ENCODE measurements at places on chromosomes 3 and 15.
A peak's percentile ranks its signal among the peaks of the same experiment; 100 is the strongest.

DNA sequence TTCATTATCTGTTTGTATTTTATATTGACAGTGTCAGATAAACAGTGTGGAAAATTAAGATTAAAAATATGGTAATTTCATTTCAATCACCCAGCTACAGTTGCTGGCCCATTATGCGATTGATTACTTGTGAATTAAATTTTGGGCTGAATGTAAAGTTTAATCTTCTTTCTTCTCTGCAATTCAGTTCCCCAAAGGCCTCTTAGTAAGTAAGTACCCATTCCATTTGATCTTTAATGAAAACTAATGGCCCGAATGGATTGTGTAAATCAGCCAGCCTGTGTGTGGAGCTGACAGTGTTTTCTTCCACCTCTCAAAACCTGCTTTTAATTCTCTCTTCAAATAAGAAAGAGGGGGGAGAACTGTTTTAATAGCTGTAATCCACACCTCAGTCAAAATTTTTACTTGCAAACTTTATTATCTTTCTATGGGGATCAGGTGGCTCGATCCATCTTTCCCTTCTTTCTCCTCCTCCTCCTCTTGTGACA is 307.1 kb downstream of the IL20RB start:
- no peak for DNase-seq

DNA sequence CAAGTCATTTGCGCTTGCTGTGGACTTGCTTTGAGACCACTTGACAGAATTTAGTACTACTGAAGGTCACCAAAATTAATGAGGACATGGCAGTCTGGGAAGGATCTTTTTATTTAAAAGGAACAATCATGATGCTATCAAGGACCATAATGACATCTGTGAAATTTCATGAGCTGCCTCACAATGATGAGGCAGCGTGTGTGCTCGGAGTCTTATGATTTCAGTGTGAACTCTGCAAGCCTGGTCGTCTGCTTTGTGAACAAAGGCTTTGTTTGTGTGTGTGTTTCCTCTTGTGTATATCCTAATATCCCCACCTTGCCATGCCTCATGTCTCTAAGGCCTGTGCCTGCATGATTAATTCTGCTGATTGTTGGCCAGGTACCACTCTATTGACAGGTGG is 46.7 kb downstream of the RAD54L2 start:
- DNase-seq: no peak

DNA sequence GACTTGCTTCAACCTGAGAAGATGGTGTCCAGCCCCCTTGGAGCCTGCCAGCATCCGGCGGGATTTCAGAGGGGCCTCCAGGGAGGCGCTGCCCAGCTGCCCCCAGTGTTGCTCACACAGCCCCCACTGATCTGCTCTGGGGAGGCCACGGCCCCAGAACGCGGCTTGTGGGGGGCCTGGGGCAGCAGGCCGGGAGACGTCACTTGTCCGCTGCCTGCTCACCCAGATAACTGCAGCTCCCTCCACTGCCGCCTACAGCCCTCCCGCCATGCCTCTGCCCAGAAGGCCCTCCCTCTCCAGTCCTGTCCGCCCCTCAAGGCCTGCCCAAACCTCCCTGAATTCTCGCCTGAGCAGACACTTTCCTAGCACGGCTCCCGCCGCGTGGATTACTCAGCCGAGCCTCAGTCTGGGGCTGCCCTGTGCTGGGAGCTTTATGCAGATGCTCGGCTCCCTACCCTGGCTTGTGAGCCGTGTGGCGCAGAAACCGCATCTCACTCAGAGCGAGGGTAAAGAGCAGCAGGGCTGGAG is 17.2 kb upstream of the ADIPOQ start:
- DNase-seq: no peak

DNA sequence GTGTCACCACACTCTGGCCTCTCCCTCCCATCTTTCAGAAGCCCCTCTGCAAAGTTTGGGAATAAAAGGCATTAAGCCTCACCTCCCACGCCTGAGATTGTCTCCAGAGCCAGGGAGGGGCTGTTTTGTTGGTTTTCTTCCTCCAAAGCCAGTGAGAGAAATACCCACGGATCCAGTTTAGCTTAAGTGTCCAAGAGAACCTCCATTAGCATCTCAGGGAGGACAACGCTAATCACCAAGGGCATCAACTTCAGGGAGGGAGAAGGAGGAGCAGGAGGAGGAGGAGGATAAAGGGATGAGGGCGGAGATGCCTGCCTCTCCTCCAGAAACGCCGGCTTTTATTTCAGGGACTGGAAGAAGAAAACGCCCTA is 101.6 kb downstream of the SRGAP3 start:
- no peak for DNase-seq

DNA sequence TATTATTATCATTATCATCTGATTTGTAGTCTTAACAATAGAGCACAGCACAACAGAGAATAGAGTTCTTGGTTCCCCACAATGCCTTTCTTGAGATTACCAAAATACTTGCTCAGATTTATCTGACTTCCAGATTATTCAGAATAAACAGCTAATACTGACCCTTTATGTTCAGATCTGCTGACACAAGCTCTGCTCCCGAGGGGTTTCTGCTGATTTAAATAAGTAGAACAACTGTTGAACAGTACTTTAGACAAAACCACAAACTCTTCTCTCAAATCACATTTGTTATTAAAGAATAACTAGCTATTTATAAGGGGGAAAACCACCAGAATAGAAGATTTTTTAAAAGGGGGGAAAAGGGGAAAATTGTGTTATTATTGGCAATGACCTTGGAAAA is 380.2 kb upstream of the ATP11B start:
- no peak for DNase-seq

- no peak for DNase-seq
Measured at GRCh38 chr3:185623939-185624665, 38.0 kb downstream of the SENP2 start.

- DNase-seq: no peak
Measured at GRCh38 chr3:126431103-126431534, 36.4 kb downstream of the CFAP100 start.

DNA sequence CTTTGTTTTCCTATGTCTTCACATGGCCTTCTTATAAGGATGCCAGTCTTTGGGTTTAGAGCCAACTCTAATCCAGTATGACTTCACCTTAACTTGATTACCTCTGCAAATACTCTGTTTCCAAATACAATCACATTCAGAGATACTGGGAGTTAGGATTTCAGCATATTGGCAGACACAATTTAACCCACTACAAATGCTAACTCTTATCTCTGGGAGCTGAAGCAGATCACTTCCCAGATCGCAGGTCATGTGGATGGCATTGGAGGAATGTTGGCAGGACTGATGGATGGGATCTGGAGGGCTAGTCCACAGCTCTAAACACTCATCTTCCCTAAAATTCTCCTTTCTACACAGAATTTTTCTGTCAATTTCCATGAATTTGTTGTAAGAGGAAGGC is 46.2 kb upstream of the ADGRG7 start:
- DNase-seq: no peak

- peak; percentile 6 for DNase-seq
Measured at GRCh38 chr3:197428117-197428801, 127.5 kb downstream of the BDH1 start.

DNA sequence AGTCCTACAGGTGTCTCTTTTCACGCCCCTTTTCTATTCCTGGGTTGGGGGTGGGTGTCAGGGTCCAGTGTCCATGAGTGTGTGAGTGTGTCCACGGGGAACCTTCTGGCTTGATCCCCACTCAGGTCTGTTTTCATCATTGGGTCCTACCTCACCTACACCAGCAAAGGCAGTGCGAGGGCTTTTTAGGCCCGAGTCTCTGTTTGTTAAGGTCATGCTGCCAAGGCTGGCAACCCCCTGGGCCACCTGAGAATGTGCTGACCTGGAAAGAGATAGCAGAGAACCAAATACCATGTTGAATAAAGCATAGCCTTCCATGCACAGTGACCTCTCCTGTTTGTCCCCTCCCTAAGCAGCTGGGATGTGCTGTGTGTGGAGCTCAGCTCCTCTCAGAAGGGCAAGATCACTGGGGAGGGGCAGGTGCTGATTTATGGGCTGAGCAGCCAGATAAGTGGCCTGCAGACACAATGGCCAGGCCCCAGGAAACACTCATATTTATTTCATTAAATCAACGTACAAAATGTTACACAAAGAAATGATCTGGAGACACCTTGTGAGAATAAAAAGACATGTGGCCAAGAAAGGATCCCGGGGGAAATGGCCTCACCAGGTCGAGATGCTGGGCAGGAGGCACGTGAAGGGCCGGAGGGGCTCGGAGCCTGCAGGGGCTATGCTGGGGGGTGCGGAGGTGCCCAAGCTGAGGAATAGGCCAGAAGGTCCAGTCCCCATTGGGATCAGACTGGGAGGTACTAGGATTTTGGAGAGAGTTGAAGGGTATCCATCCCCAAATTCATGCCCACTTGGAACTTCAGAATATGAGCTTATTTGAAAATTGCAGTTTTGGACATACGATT is 36.1 kb downstream of the RAB6B start:
- no peak for DNase-seq

GRCh38 chr3:81743096-81744025 is 18.1 kb downstream of the GBE1 start:
- DNase-seq: no peak

DNA sequence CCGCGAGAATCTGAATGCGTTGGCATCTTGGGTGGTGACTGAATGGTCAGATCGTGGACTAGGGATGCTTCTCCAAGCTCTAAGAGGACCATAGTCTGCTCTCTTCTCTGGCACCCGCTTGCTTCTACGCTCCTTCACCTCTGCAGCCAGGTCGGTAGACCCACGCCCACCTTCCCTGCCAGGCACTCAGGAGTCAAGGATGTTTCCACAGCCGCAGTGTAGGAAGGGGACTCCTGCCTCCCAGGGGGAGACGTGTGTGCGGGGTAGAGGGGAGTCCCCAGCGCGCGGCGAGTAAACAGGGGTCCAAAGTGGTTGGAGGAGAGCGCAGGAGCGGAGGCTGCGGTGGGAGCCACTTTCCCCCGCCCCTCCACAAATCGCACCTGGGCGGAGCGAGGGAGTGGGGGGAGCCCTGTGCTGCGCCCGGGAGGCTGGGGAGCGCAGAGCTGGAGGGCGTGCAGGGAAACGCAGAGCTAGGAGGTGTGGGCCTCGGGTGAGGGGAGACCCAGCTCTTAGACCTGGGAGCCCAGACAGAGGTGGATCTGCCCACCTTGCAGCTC is 1.7 kb downstream of the LRRC3B start:
- no peak for DNase-seq

GRCh38 chr15:27412415-27412814 is 441.4 kb downstream of the GABRG3 start:
- DNase-seq: no peak

DNA sequence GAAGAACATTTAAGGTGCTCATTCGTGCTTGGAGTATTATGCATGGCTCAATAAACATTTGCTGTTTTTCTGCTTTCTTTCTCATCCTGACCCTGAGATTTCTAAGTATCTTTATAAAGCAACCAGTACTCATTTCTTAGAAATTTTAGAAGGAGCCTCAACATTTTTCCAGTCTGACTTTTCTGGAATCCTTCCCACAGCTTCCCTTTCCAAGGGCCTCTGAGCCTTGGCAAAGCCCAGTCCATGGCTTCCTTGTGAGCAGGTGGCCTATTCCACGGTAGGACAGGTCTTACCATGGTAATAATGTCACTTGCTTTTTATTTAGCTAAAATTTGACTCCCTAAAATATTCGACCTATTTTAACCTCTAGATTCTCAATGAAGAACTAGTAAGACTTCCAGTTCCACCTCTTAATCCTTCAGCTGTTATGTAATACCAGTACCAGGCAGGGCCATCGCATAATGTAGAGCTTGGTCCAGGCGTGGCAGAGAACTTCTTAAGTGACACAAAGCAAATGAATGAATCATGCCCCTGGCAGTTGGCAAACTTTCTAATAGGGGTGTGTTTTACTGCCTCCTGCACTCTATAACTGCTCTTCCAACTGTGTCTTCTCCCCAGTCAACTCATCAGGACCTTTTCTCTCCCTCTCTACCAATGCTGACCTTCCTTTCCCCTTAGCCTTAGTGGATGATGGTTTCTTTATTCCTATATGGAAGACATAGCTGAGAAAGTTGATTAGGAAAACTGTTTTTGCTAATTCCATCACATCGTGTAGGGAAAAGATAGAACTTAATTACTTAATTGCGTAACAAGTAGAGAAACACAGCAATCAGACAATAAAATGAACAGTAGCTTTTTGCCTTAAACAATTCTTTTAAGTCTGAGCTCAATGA is 894 bp upstream of the TM4SF4 start:
- DNase-seq: peak; percentile 37

DNA sequence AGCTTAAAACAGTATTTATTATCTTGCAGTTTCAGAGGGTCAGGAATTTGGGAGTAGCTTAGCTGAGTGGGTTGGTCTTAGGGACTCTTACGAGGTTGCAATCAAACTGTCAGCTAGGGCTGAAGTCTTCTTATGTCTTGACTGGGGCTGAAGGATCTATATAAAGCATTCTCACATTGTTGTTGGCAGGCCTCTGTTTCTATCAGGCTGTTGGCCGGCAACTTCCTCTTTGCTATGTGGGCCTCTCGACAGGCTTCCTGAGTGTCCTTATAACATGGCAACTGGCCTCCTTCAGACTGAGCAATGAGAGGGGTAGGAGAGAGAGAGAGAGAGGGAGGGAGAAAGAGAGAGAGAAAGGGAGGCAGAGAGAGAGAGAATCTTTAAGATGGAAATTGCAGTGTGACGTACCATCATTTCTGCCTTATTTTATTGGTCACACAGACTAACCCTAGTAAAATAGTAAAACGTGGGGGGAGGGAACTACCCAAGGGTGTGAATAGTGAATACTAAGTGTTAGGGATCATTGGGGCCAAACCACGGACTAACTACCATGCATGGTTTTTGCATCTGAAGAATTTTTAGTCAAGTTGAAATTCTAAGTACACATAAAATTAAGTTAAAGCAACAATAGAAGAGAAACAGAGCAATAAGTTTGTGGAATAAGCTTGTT is 16.1 kb downstream of the FGF7 start:
- peak; percentile 19 for DNase-seq

DNA sequence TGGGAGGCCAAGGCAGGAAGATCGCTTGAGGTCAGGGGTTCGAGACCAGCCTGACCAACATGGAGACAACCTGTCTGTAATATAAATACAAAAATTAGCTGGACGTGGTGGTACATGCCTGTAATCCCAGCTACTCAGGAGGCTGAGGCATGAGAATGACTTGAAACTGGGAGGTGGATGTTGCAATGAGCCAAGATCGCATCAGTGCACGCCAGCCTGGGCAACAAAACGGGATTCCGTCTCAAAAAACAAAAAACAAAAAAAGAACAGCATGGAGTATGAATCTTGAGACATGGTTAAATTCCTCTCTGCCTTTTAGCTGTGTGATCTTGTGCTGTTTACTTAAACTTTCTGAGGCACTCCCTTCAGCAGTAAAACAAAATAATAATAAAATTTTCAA is 244.9 kb downstream of the FGF12 start:
- no peak for DNase-seq

GRCh38 chr15:61018953-61019352 is 210.1 kb downstream of the RORA start:
- no peak for DNase-seq

- DNase-seq: no peak
Measured at GRCh38 chr3:46085421-46086082, 58.3 kb upstream of the XCR1 start.

- peak; percentile 76 for DNase-seq
Measured at GRCh38 chr3:58332575-58333188, at the start of gene PXK. PXK (plus strand) TSS chr3:58332892; CDS start chr3:58332989, 97 bp downstream.

DNA sequence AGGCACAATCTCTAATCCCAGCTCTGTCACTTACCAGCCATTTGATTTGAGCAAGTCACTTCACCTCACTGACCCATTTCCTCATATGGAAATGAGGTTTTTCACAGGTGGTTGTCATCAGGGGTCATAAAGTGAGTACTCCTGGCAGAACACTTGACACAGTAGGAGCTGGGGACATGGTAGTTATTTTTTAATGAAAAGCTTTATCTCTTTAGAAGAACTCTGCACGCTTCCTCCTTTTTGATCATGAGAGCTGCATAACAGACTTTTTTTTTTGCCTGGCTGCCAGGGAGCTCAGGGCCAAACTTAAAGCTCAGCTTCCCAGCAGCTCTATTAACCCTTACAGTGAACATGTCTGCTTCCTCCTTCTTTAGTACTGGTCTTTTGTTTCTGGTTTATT is 8.4 kb downstream of the VWA5B2 start:
- no peak for DNase-seq
